ENCODE measurements at places on chromosomes 1 and 21.
A peak's percentile ranks its signal among the peaks of the same experiment; 100 is the strongest.

- no peak for DNase-seq
Observed at GRCh38 chr1:201562257-201562656, 23.3 kb downstream of the NAV1 start.

GRCh38 chr1:114641377-114641776, 28.5 kb downstream of the DENND2C start:
- DNase-seq, result no peak

DNA sequence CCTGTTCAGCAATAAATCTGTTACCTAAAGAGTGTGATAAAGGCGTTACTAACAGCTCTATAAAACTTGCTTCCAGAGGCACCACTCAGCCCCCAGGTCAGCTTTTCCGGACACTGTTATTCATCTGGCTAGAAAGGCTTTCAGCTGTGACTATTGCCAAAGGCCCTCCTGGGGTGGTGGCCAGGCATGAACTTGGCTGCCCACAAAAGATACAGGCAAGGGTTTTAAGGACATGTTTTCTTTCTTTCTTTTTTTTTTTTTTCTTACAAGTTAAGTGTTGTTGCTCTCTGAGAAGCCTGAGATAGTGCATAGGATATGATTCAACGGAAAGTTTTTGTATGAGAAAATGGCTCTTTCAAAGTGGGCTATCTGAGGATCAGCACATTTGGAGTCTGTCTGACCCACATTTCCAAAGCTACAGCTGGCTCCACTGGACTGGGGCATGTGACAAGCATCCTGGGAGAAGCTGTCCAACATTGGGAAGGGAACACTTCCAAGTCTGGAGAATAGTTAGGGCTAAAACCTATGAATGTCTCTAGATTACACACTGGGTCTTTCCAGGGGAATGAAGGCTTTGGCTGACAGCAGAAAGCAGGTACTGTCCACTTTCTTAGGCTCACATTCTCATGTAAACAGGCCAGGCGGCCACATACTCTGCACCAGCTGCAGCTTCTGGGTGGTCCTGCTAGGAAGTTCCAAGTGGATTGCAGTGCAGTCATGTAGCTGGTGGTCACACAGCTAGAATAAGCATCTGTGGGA, 639.7 kb downstream of the LMO4 start:
- no peak for DNase-seq

DNA sequence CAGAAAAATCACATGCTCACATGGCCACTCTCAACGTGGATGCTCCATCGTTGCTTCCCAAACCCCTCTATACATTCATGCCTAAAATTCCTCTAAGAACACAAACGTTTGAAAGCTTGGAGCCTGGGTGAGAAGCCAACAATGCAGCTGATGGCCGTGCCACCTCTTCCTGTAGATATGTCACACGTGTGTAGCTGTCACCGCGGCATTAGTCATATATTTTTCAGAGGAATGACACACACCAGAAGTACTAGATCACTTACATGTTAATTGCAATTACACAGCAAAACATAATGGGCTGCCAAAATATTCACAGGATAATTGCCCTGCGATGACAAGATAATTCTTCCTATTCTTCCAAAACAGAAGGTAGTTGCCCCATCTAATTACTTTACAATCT, 112.7 kb upstream of the BACE2 start:
- no peak for DNase-seq

GRCh38 chr1:184759651-184760050, 5.0 kb upstream of the EDEM3 start:
- no peak for DNase-seq

DNA sequence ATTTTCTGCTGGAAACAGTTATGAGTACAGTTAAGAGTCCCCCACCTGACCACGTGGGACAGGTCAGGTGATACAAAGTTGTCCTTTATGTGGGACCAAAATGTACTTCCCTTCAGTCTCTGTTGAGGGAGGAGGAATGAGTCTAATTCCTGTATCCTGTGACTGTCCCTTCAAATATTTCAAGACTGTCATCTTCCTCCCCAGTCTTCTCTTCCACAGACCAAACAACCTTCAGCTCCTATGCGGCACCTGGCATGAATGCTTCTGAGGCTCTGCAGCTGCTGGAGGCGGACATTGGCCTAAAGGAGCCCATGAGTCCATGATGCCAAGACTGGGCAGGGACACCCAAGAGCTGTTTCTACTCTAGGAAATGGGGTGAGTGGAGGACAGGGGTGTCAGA, 72.1 kb upstream of the SIM2 start:
- DNase-seq, result no peak

- peak; percentile 83 for DNase-seq
Observed at GRCh38 chr1:206012086-206012859, 9.1 kb upstream of the RAB7B start.

- DNase-seq, result no peak
Observed at GRCh38 chr1:5727871-5728643, 264.2 kb downstream of the NPHP4 start.

GRCh38 chr21:37582590-37582989, 216.0 kb downstream of the DYRK1A start:
- peak; percentile 18 for DNase-seq

GRCh38 chr1:203703586-203703985, 61.4 kb upstream of the LAX1 start:
- DNase-seq, result no peak

GRCh38 chr1:205543351-205544301, 39.2 kb downstream of the CDK18 start:
- peak; percentile 43 for DNase-seq

GRCh38 chr1:1120096-1120495, 4.2 kb upstream of the C1orf159 start:
- DNase-seq, result no peak

DNA sequence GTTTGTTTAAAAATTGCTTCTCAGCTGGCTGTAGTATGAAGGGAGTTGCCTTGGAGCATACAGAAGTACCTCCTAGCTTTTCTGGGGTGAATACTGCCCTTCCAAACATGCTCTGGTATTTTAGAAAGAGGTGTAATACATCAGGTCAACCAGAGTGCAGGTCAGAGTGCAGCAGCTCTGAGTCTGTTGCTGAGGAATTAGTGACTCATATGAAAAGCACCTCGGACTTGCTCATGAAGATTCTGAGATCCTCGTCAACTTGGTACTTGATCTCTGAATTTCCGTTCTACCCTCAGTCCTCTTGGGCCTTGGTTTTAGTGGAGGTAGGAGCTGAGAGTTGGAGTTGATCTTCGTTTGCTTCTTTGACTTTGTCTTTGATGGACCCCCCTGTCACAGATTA, 67.3 kb downstream of the NOS1AP start:
- DNase-seq, result no peak

- DNase-seq, result no peak
Observed at GRCh38 chr1:33637846-33638440, 165.5 kb downstream of the ZSCAN20 start.

DNA sequence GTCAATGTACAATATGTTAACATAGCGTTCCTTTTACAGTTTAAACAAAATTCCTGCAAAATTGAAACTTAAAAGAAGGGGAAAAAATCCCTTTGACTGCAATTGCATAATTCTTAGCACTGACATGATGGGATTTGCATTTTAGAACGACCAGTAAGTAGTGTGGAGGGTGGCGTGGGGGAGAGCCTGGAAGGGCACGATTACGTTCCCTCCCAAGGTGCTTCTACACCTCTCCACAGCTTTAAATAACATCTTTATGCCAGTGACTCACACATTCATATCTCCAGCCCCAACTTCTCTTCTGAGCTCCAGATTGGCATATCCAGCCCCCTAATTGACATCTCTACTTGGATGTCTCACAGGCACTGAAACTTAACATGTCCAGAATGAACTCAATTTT, 64.3 kb downstream of the OLFML3 start:
- DNase-seq, result no peak

DNA sequence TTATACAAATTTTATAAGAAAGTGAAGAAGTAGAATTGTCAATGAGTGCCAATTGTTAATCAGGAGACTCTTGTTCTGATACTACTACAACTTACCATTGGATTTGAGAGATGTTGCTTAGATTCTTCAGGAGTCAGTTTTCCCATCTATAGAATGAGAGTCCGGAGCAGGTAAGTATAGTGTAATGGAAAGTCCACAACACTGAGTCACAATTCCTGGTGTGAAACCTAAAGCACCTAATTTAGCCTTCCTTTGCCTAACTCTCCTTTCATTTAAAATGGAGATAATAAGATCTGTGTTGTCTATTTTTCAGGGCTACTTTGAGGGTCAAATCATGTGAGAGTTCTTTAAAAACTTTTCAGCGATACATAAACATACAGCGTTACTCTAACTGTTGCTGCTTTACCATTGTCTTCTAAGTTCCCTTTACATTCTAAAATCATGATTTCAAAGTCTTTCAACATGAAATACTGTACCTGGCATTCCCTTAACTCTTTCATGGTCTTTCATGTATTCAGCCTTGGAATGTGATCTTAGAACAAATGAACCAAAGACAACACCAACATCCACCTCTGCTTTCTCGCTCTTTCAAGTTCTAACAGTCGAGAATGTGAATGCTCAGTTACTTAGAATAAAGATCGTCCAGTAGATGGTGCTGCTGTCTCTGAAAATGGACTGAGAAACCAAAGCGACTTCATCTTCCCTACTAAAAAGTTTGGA, 90.9 kb downstream of the SLC30A10 start:
- DNase-seq, result no peak

DNA sequence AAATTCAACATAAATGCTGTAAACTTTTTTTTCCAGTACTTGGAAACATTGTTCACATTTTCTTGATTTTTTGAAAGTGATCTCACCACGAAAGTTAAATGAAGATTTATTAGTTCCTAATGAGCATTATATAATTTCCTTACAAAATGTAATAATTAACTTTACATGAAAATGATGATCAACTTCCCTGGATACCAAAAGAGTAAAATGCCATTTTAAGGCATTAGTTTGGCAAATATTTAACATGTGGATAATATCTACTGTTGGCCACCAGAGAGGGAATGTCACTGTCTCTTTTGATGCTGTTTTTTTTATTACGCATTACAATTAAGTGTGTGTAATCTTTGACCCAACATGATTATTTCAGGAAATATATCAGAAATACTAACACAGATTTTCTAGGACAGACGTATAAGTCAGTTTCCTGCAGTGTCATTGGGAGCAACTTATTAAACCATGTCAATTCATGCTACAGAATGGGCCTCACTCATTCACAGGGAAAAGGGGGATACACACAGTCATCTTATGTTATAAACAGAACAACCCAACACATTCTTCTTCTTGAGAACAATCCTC, 903.9 kb upstream of the ADGRL2 start:
- no peak for DNase-seq

- no peak for DNase-seq
Observed at GRCh38 chr1:242205622-242206489, 207.0 kb upstream of the MAP1LC3C start.

DNA sequence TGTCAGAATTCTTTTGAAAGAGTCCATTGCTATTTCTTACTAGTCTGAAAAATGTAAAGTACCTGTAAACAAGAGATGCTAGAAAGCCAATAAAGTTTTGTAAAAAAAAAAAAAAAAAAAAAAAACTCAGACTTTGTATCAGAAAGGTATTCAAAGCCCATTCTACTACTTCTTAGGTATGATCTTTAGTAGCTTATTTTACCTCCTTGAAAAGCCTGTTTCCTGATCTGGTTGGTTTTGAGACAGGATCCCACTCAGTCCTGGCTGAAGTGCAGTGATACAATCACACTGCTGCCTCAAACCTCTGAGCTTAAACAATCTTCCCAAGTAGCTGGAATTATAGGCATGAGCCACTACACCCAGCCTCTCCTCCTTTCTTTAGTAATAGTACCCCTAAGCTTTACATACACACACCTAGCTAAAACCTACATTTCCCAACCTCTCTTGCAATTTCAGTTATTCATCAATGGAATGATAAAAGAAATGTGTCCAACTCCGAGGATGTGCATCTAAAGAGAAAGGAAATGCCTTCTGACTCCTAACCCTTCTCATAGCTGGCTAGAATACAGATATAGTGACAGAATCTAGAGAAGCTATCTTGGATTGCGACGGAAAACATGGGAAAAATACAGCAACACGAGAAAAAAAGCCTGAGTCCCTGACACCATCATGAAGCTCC, 30.6 kb downstream of the EPS15 start:
- DNase-seq, result no peak
